Right forelimb (tissue), 1 donor: ENCODE measurements at places on chromosomes 13 and 19.

DNA sequence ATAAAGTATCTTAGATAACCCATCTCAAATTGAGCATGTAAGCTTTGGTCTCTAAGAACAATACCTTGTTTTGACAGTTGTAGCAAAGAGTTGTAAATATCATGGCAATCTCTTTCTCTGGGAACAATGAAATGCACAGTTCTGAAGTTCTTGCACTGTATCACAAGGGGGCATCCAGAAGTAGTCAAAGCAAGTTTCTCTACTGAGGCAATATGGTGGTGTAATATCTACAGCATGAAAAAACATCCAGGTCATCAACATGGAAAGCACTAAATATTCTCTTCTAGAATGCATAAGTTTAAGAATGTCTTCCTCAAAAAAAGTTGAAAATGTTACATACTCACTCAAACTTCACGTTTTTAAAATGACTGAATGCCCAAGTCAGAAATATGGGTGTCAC is 19.6 kb downstream of the MTMR6 start:
- no peak for DNase-seq

- no peak for DNase-seq
These were observed 242.1 kb downstream of the FGF9 start for GRCh38 chr13:21913010-21913409.

DNA sequence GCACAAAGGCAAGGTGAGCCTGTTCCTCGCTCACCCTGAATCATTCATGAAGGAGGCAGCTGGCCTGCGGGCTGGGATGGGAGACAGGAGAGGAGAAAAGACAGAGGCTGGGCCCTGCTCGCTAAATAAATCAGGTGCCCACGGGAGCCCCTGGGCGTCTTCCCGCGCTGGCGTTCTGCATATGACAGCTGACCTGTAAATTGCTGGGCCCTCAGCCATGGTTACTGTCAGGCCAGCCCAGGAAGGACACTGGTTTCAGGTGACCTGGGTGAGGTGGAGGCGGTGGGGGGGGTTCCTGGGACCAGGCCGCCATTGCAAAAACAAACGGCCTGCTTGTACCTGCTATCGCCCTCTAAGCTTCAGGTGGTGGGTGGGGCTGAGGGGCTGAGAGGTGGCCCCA is 3.4 kb upstream of the PTBP1 start:
- no peak for DNase-seq

- DNase-seq, result no peak
These were observed 449.9 kb downstream of the HS6ST3 start for GRCh38 chr13:96539791-96540190.
